ENCODE measurements at places on chromosomes 16 and 17.

DNA sequence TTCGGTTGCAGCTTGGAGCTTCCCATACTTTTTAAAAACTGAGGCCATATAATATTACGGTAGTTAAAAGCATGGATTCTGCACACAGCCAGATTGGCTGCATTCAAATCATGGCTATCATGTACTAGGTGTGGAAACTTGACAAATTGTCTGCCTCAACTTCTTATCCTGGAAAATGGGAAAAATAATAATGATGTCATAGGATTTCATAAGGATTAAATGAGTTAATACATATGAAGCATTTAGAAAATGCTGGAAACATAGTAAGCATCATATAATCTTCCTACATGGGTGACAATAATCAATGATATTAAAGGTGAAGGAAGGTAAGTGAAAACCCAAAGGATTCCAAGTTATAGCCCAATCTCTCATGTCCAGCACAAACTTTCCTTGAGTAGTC lies 588.5 kb upstream of the HSBP1 start:
- DNase-seq, result no peak

GRCh38 chr17:40363111-40363827 lies 1.3 kb downstream of the GJD3 start:
- DNase-seq, result no peak

DNA sequence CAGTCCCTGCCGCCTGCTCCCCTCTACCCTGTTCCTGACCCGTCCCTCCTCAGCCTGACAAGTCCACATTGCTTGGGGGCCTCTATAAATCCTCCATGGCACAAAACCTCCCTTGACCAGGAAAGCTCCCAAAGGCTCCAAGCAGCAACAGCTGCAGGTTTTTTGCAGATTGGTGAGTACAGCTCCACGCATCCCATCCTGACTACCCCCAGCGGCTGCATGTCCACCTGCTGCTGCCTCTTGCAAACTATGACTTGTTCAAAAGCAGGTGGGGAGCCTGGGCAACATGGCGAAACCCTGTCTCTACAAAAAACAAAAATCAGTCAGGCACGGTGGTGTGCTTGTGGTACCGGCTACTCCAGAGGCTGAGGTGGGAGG lies 122.8 kb downstream of the ANKRD11 start:
- DNase-seq, result no peak

- DNase-seq, result no peak
Observed at GRCh38 chr17:40072040-40072734, 9.4 kb downstream of the THRA start.

GRCh38 chr17:7179317-7180254 lies at the start of gene ASGR1:
Gene ASGR1, minus strand, starts transcription at chr17:7179370. Its CDS starts 807 bp downstream, at chr17:7178563.
- DNase-seq, result no peak

GRCh38 chr17:32828822-32829221 lies 48.1 kb downstream of the MYO1D start:
- no peak for DNase-seq

GRCh38 chr16:6195966-6196365 lies 1098.4 kb upstream of the EEF2KMT start:
- DNase-seq, result no peak

GRCh38 chr16:52398491-52398960 lies 148.4 kb downstream of the TOX3 start:
- DNase-seq, result no peak

- no peak for DNase-seq
Observed at GRCh38 chr16:52050418-52050817, 496.5 kb downstream of the TOX3 start.

DNA sequence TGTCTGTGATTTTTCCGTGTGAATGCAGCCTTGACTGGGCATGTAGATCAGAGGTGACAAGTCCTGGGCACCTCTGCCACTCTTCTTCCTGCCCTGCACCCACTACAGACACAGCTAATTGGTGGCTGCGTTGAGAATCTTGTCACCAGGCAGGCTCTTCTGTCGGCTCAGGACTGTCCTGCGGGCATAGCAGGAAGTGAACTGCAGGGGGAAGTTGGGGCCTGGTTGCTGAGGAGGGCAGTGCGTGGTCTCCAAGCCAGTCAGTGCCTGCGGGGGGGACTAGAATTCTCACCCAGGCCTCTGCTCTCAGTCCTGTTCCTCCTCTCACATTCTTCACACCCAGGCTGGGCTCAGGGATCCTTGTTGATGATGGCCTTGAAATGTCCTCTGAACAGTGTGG lies 50.5 kb downstream of the JPH3 start:
- no peak for DNase-seq

GRCh38 chr16:25950586-25951281 lies 259.0 kb downstream of the HS3ST4 start:
- DNase-seq, result no peak

GRCh38 chr17:5122586-5123342 lies 6.9 kb downstream of the USP6 start:
- DNase-seq, result peak; percentile 62

GRCh38 chr17:48429156-48429555 lies 858 bp downstream of the SKAP1 start:
- DNase-seq, result no peak

DNA sequence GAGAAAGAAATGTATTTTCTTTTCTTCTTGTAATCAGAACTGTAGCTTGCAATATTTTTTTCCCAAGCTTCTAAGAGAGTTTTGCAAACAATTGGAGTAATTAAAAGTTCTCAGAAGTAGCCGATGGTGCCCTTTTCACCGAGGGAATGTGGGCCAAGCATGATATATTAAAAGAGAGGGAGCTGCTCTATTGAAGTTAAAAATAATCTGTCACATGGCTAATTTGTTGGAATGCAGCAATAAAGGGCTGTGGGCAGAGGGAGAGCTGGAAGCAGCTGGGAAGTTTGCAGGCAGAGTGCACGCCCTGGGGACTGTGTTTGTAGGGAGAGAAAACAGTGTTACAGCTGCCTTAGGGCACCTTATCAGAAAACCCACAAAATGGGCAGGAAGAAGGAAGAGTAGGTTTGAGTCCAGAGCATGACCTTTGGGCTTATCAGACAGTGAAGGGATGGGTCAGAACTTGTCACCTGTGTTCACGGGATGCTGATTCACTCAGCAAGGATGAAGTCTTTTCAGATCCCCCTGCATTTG lies 18.5 kb upstream of the TERF2 start:
- DNase-seq, result no peak

DNA sequence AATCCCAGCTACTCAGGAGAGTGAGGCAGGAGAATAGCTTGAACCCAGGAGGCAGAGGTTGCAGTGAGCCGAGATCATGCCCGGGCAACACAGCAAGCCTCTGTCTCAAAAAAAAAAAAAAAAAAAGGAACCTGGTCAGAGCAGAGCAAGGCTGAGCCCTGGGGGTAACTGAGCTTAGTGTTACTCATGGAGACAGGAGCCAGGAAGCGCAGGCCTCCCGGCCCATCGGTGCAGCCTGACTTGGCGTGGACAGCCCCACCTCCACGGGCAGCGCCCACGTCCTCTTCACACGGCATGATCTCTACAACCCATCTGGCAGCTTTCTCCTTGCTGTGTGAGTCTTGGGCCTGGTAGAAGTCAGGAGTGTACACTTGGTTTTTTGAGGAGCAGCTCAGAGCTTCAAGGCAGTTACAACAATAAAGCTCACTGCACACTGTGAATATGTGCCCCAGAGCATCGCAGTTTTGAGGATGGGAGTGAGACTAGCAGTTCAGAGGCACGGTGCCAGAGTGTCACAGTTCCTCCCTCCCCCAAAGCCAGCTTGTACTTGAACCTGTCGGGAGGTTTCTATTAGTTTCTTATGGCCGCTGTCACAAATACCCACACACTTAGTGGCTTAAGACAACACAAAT lies 129.9 kb downstream of the RAP1GAP2 start:
- DNase-seq, result no peak

- DNase-seq, result no peak
Observed at GRCh38 chr17:28745786-28746411, 2.1 kb downstream of the TRAF4 start.

GRCh38 chr16:3769942-3770341 lies 52.6 kb upstream of the TRAP1 start:
- no peak for DNase-seq

GRCh38 chr16:78609402-78610274 lies 510.2 kb downstream of the WWOX start:
- DNase-seq, result no peak

- DNase-seq, result no peak
Observed at GRCh38 chr17:59151006-59151405, 4.0 kb downstream of the SKA2 start.

DNA sequence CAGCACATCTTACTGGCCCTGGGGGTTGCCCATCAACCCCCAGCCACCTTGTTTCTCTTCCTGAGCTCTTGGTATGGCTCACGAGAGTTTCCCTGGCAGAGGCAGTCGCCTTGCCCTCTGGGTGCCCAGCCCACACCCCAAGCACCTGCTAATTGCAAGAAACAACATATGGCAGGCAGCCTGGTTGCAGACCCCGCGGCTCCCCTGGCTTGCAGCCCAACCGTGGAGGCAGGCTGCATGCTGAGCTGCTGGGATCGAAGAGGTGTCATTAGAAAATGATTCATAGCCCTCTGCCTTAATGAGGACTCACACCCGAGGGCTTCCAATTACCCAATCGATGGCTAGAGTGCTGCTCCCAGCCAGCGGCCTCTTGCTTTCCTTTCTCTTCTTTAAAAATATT lies 115.7 kb downstream of the TMEM114 start:
- no peak for DNase-seq

DNA sequence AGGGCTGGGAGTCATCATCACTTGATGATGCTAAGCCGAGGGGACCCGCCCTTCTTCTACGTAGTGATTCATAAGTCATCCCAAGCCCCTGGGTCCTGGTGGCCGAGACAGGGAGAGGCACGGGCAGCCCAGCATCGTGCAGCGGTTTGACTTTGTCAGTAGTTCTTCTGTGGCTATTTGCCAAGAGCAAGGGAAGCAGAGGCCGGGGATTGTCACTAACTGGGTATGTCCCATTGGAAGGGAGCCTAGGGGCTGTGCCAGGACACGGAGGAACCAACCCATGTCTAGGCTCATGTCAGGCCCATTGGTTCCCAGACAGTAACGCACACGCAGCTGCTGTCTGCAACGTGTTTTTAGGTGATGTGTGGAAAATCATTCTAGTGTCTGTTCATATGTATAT lies 58.5 kb downstream of the ATP2C2 start:
- DNase-seq, result no peak

DNA sequence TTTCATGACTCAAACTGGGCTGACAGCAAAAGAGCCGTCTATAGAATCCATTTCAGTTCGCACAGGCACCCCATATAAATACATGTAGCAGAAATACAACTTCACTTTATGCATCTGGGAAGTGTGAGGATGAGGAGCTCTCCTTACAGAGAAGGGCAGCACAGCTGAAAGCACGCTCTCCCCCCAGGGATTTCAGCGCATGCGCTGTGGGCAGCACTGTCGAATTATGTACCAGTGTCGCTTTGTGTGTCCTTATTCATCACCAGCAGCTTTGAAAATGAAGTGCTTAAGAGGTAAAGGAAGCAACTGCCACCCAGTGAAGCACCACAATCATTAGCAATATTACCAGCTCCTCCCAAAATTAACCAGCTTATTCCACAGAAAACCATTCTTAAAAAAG lies 39.9 kb downstream of the CEP95 start:
- no peak for DNase-seq

GRCh38 chr16:67707210-67707609 lies 11.9 kb downstream of the GFOD2 start:
- DNase-seq, result no peak

DNA sequence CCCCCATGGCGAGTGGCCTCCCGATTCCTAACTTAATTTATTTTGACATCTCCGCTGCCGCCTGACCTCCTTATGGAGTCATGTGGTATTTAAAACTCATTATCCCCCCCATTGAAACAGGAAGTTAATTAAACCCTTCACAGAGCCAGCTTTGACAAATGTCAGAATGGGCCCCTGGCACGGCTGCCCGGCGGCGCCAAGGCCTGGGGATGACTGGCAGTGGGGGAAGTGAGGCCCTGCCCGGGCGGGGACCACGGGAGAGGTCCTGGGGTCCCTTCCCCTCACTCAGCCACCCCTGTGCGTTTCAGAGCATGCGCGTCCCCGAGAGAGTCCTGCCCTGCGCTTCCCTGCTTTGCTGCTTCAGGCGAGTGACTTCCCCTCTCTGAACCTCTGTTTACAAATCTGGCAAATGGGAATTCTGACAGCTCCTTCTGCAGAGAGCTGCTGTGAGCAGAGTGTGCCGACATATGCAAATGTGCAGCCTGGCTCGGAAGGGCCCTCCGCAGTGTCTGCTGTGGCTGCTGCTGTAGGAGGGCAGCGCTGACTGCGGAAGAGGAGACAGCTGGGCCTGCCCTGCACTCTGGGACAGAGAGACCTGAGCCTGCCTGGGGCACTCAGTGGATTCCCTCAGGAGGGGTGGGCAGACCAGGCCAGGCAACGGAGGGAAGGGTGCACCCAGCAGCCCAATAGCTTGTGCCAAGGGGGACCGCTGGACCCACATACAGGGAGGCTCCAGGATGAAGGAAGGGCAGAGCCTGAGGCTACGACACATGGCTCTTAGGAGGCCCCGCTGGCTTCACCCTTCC lies 4.4 kb upstream of the ZFPM1 start:
- no peak for DNase-seq

- no peak for DNase-seq
Observed at GRCh38 chr17:79241616-79242015, 167.0 kb downstream of the ENGASE start.

DNA sequence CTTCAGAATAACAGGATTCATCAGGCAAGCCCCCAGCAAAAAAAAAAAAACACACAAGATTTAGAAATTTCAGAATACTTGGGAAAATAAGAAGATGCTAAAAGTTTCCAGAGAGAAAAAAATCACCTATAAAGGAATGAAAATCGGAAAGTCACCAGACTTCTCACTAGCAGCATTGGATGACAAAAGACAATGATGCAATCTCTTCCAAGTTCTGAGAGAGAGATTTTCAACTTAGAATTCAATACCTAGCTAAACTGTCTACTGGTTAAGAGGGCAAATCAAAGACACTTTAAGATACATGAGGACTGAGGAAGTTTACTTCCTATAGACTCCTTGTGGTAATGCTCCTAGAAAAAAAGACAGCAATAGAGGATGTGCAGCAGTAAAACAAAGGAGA lies 23.9 kb upstream of the TNS4 start:
- DNase-seq, result no peak

DNA sequence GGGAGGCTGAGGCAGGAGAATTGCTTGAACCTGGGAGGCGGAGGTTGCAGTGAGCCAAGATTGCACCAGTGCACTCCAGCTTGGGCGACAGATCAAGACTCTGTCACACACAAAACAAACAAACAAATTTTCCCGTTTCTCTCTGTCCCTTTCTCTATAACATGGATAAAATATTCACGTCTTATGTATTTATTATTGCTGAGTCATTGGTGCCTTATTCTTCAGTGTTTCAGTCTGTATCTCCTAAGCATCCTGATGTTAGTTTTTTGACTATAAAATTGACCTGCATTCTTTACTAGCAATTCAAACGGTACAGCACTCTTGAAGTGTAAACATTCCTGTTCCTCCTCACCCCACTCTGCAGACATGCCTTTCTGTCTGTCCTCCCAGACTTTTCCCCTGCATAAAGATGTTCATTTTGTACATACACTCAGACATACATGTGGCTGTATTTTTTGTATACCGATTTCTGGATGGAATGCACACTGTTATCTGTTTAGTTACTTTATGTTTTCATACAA lies 16.4 kb downstream of the DHODH start:
- DNase-seq, result no peak

GRCh38 chr17:42850954-42851353 lies at the start of gene AOC3:
Gene AOC3, plus strand, starts transcription at chr17:42851199. Its CDS starts 145 bp downstream, at chr17:42851344.
- DNase-seq, result no peak
